ENCODE measurements at places on chromosomes 1 and 21.

GRCh38 chr1:55012661-55013060 lies 13.9 kb downstream of the BSND start:
- DNase-seq: no peak

GRCh38 chr1:37257646-37258045 lies 216.7 kb upstream of the ZC3H12A start:
- DNase-seq: no peak

- DNase-seq: no peak
Measured at GRCh38 chr1:82366689-82367088, 566.0 kb downstream of the ADGRL2 start.

- no peak for DNase-seq
Measured at GRCh38 chr1:222769181-222769580, 32.2 kb downstream of the FAM177B start.

GRCh38 chr1:174712541-174712940 lies 264.8 kb downstream of the GPR52 start:
- no peak for DNase-seq

GRCh38 chr1:31750858-31751510 lies 13.2 kb downstream of the ADGRB2 start:
- DNase-seq: no peak

DNA sequence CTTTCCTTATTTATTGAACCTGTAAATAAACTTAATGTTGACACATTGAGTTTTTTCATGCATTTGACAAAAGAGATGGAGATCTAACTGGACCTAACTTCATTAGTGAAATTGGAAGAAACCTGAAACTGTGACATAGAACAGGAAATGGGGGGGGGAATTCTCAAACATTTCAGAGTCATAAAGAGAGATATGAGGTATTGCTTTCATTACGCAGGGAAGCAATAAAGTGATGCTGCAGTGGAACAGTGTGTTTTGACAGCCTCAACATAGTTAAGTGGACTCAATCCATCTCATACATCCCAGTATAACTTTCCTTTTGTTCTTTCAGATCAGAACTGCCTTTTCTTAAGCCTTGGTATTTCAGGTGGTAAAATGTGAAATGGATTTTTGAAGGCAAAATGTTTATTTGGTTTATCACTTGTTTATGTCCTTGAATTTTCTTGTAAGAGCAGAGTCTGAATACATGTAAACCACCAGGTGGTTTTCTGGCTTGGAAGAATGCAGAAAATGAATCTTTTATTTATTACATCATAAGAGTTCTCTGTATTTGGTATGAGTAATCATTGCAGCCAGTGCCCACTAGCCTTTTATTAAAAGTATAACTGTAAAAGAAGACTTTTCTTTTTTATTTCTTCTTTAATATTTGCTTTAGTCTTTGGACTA lies 132.5 kb downstream of the ZNF326 start:
- no peak for DNase-seq

DNA sequence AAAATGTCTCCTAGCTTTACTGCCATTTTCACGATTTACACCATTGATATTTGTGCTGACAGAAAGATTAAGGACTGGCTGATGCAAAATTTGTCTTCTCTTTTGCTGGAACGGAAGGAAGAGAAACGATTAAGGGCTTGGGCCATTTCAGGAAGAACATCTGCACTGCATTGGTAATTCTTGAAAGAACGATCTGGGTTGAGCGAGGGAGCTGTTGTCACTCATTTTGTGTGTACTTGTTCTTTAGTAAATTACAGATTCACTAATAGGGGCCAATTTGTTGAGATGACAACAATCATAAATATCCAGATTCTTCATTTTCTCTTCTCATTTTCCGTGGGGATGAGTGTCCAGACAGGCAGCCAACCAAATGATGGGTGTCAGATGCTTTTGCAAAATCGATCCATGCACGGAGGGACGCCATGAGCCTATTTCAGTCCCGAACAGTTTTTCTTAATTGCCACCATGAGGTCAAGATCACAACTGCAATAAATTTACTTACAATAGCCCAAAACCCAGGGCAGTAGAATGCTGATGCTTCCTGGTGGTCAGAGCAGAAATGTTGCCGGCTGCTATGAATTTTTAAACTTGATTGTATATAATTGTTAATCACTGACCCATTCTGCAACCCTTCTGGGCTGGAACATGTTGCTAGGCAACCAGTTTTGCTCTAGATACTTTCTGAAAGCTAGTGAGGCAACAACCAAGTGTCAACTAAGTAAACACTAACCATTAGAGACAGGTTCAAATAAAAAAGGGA lies 132.4 kb upstream of the TIAM1 start:
- no peak for DNase-seq

DNA sequence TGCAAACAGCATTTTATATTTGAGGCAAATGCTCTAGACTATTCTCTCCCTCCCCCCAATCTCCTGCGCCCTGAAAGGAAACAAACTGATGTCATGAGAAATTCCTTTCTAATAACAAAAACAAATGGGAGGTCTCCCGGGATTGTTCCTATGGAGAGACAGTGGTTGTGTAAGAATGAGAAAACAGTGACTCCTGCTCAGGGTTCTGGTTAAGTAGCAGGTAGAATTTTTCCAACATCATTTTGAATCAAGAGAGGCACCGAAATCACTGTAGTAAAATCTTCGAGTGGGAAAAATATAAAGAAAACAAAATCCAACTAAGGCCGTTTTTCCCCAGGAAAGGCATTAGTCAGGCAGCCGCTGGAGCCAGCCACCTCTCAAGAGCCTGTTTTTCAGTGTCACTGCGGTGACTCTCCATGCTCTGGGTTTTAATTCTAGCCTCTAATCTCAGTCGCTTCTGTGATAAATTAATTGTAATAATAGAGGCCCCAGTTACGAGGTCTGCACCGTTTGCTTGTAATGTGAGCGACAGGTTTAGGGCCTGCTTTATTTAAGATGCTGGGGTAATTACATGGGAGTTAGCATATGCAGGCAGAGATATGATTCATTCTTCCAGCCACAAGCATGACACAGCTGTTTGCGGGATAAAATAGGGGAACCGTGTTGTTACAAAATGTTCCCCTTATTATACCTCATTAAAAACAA lies 80.3 kb downstream of the RNF220 start:
- DNase-seq: no peak

DNA sequence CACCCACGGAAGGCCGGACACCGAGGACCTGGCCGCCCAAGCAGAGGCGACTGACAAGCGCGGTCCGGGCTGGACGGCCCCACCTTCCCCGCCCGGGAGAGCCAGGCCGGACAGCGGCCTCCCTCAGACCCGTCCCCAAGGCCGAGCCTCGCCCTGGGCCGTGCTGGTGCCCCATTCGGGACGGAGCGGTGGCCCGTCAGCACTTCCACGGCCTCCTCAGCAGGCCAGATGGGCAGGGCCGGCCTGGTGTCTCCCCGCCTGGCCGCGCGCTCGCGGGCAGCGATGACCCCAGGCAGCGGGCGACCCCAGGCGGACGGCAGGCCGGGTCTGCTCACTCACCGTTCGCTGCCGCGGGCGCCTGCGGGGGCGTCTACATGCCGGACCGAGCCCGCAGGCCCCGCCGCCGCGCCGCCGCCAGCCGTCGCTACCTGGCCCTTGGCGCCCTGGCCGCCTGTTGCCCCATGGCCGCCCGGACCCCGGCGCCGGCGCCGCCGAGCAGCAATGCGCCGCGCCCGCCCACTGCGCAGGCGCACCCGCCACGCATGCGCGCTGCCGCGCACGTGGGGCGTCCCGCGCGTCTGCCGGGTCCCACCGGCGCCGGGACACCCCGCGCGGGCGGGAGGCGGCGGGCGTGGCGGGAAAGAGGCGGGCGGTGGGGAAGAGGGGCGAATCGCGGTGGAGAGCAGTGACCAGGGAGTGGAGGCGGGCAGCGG lies at the start of gene NADK:
NADK (minus strand) TSS at position 521 of the 713 bp plus-strand sequence. CDS start 13,064 bp downstream, outside the sequence.
- peak; percentile 52 for DNase-seq

DNA sequence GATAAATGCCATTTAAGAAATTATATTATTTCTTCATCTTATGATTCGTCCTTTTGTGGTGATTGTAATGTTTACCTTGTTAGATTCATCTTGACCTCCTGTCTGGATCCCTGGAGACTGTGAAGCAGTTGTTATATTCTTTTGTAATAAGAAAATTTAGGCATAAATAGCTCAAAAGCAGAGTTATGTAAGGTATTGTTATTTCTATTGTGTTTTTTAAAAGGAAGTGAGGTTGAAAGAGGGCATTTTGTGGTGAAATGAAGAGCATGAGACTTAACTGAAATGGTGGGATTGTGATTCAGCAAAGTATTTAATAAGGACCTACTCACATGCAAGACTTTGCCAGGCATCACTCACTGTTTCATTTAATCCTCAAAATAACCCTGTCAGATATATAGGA lies 104.0 kb downstream of the PDE4B start:
- DNase-seq: no peak

GRCh38 chr1:13965770-13966398 lies 265.9 kb downstream of the PRDM2 start:
- no peak for DNase-seq

DNA sequence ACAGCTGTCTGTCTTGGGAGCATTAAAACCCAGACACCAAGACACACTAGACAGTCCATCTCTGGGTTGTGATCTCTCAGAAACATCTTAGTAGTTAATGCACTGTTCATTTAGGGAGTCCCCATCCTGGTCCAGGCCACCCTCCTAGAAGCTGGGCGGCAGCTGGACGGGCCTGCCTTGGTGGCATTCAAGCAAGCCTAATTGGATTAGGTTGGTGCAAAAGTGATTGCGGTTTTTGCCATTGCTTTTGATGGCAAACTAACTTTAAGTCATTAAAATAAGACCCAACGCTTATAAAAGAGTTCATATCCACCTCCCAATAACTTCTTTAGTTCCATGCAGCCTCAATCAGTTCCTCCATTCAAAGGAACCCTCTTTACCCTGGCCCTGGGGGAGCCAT lies 21.7 kb downstream of the ATP5PO start:
- no peak for DNase-seq

DNA sequence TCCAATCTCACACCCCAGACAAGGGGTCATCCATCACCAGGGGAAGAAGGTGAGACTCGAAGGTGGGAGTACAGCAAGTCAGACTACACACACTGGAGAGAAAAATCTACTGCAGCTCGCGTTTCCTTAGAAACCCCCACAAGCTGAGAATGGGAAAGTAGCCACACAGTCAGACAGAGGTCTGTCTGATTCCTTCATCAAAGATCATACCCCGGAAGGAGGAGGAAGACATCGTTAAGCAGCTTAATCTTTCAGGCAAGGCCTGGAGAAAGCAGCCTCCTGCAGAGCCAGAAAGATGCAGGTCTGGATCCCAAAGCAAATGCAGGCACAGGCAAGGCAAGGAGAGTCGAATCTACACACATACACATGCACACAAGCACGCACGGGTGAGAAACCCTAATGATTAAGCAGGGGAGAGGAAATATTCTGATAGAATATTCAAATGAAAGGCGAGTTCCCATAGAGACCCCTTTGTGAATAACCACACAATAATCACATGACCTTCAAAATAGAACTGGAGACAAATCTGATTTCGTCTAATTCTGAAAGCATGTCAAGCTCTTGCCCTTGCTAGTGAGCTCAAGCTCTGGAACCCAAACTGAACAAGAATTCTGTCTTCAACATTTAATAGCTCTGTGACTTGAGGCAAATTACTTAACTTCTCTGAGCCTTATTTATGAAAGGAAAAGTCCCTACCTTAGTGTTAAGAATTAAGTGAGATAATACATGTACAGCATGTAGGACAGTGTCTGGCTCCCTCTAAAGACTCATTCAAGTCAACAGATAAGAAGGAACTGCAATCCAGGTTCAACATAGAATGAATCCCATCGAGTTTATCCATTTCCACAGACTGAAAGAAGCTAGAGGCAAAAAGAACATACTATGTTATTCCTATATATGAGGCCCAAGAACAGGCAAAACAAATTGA lies 387.8 kb downstream of the OMA1 start:
- no peak for DNase-seq

DNA sequence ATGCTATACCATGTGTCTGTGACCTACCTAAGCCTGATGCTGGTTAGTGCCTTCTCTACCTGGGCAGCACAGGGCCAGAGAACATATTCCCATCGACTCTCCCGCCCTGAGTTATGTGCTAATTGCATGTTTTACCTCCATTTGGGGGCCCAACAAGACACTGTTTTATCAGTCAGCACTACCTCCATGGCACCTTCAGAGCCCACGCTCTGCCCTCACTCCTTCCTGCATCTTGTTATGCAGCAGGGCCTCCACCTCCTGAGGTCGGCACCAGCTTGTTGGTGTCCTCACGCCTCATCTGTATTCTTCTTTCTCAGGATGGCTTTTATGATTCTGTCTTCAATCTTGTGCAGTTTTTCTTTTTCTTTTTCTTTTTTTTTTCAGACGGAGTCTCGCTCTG lies 11.9 kb downstream of the WNT9A start:
- DNase-seq: no peak

DNA sequence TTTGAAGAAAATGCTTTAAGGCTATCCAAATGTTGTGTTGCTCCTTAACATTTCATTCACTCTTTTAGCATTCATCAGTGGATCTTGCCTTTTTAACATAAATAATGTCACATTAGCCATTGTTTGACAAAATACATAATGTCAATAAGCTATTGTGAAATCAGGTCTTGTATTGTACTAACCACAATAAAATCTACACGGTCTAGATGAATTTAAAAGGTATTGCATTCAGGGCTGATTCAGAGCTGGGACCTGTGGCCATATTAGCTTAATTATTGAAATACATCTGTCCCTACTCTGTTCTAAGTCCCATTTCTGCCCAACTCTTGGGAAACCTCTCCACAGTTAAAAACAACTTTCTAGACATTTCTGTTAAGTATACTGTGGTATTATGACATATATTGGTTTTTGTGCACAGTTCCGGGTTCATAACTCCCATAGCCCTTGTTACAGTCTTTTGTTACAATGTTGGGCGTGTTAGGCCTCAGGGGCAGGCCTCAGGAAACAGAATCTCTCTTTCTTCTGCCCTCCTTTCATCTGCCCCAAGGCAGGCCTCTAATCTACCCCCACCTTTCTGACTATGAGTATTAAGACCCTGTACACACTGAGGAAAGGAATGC lies 44.7 kb upstream of the CITED4 start:
- DNase-seq: no peak

DNA sequence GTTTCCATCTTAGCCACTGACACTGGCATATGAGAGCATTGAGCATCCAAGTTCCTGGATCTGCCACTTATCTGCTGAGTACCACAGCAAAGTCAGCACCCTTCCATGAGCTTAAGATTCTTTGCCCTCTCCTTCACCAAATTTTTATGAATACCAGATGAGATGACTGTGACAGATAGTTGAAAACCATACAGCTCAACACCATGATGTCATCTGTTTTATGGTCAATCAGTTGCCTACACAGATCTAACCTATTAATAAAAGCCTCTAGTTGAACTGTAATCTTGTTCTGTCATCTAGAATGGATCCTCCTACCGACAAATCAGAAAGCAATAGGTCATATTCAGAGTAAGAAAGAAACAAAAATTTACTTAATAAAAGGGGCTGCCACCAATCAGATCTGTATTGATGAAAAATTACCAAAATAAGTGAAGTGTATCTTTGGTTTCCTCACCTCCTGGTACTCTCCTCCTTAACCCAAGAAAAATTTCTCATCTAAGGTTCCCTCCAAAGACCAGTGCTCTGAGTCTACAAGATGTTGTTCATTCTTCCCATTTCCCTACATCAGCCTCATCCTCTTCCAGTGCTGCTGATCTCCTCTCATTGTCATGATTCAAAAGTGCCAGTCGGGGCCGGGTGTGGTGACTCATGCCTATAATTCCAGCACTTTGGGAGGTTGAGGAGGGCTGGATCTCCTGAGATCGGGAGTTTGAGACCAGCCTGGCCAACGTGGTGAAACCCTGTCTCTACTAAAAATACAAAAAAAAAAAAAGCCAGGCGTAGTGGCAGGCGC lies 138.8 kb upstream of the CTTNBP2NL start:
- no peak for DNase-seq

- no peak for DNase-seq
Measured at GRCh38 chr1:86915737-86916235, 1.4 kb downstream of the HS2ST1 start.

- DNase-seq: no peak
Measured at GRCh38 chr1:181726320-181727012, 243.1 kb downstream of the CACNA1E start.
